ENCODE measurements at places on chromosomes 12 and 14.
A peak's percentile ranks its signal among the peaks of the same experiment; 100 is the strongest.

- DNase-seq = no peak
These were observed 496 bp downstream of the PPP2R5C start for GRCh38 chr14:101761881-101762529.

GRCh38 chr12:13094367-13094766 is 9.1 kb downstream of the GSG1 start:
- peak; percentile 14 for DNase-seq

- no peak for DNase-seq
These were observed 108.6 kb upstream of the FZD10 start for GRCh38 chr12:130053651-130054069.

DNA sequence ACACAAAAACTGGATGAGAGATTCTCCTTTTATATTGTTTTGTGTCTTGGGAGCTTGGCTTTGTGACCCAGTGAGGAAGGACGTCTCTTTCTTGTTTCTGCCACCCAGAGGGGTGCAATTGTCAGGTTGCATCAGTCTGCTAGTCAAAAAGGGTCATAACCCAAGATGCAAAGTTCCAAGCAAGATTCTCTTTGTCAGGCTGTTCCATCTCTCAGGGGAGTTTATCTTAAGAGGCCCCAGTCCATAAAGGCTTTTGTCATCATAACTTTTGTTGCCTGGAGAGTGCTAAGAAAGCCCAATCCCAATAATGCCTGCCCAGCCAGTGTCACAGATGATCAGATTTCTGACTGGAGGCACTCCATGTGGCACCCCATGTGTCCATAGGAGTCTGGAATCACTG is 444.9 kb downstream of the TRHDE start:
- no peak for DNase-seq

DNA sequence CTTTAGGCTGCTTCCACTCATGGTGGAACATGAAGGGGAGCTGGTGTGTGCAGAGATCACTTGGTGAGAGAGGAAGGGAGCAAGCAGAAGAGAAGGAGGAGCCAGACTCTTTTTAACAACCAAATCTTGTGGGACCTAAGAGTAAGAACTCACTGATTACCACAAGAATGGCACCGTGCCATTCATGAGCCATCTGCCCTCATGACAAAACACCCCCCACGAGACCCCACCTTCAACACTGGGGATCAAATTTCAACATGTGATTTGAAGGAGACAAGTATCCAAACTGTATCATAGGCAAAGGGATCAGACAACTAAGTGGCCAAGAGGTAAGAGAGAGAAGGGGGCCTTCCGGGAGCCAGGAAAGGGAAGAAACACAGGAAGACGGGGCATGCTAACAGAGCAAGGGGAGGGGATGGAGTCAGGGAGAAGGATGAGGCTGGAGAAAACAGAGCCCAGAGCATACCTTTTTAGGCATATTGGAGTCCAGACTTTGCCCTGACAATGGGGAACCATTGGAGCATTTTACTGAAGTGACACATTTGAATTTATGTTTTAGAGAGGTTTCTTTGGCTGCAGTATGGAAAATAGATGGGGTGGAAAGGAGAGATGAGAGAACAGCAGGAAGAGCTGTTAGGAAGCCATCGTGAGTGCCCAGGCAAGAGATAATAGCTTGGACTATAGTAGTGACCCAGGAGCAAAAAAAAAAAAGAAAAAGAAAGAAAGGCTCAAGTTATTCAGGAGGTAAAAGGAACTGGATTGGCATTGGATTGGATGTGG is 204.4 kb upstream of the NUDT4 start:
- no peak for DNase-seq

Data from SIG-M5 (cell line).